ENCODE measurements at places on chromosomes 4 and X.

GRCh38 chr4:85491527-85491926 lies 16.6 kb downstream of the ARHGAP24 start:
- no peak for DNase-seq

DNA sequence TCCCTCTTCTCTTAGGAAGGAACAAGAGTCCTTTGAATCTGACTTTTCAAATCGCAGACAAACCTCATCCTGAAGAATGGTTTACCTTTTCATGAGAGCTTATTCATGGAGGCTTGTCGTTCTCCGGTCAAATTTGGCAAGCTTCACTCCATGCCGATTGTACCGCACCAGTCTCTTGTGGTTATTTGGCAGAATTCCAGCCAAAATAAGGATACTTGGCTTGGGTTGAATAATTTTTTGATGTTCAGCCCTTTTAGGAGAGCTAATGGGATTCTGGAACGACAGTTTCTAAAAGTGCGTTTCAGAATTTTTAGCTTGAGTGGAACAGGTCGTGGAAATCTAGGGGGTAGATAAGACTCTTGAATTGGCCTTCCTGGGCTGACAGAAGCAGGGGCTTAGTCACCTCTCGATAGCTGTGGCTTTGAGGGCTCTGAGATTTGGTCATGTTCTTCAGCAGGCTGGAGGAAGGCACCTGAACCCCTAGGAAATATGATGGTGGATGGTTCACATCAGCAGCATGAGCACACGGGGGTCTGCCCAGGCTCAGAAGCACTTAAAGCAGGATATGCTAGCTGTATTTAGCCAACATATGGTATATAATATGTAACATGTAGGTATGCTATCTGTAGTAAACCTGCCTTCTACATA lies 1.5 kb downstream of the KLHL2 start:
- DNase-seq = no peak

GRCh38 chrX:40095583-40096394 lies 2.0 kb downstream of the BCOR start:
- peak; percentile 33 for DNase-seq

- no peak for DNase-seq
These were observed 76.4 kb downstream of the JAKMIP1 start for GRCh38 chr4:6123976-6124375.

DNA sequence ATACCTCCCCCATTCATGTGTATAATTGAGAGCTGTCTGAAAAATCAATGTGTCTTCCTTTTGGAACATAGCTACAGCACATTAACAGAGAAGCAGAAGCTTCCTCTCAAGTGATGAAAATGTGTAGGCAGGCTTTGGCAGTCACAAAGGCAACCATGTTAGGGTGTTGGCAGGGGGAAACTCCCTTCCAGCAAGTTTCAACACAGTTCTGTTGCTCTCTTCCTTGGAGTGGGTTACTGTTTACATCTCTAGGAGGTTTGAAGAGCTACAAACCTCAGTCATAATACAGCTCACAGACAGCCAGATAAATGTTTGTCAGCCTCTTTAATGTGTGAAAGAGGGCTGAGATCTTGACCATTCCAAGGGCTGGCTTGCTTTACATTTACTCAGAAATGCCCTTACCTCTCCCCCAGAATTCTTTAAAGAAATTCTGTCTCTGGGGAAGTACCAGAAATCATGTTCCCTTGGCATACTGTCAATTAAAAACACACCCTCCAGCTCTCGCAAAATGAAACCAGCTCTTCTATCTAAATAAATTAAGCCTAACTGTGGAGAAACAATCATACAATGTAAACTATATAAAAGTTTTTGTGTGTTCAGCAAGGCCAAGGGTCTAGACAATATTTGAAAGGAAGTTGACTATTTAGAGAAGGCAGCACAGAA lies 18.9 kb downstream of the ZBTB33 start:
- no peak for DNase-seq

All from activated B cell treated with CpG ODN at 0.5 μM for 24 hours (primary cell).